Cortex of kidney (tissue), 1 donor: ENCODE measurements at places on chromosomes 3 and 15.

DNA sequence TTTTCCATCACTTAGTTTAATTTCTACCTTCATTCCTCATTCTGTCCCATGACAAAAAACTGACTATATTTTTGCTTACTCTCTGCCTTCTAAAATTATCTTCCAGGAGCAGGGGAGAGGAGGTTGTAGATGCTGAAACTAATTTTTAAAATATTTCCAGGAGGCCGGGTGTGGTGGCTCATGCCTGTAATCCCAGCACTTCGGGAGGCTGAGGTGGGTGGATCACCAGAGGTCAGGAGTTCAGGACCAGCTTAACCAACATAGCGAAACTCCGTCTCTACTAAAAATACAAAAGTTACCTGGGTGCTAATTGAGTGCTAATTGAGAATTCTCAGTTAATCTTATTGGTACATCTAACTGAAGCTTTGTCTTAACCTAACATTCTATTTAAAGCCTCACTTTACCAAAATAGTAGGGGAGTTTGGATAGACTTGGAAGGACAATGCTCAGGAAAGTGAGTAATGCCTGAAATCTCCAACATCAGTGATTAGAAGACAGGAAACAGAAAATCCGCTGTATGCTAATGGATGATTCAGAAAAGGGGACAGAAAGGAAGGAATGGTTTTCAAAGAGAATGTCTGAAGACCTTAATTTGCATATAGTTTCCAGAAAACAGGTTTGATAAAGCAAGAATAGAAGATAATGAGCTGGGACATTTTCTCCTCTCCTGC, 336.1 kb downstream of the GBE1 start:
- DNase-seq = no peak

GRCh38 chr3:31246293-31247062, 286.2 kb upstream of the STT3B start:
- DNase-seq = no peak

GRCh38 chr3:120052225-120052624, 42.0 kb downstream of the GSK3B start:
- no peak for DNase-seq

GRCh38 chr3:42225486-42226363, 40.3 kb downstream of the CCK start:
- no peak for DNase-seq

GRCh38 chr3:149000206-149000745, 8.9 kb downstream of the GYG1 start:
- DNase-seq = no peak

DNA sequence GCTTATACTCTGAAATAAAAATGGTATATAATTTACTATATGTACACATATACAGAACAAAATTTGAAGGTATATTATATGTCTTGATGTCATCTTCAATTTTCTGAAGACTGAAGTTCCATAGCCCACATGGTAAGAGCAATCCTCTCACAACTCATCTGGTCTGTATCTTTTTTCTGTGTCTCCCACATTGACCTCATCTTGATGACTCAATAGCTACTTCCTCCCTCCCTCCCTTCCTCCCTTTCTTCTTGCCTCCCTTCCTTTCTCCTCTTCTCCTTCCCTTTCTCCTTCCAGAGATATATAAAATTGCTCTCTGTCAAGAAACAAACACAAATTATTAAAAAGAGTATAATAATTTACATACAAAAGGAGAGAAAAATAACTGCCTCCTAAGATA, 268.5 kb downstream of the SQOR start:
- no peak for DNase-seq
